Stimulated activated CD4-positive, alpha-beta T cell treated with anti-CD3 and anti-CD28 coated beads, Interleukin-1b, Interleukin-23, amount 100 ng/mL, for 4 hours (primary cell): ENCODE measurements at places on chromosomes 12 and 14.

DNA sequence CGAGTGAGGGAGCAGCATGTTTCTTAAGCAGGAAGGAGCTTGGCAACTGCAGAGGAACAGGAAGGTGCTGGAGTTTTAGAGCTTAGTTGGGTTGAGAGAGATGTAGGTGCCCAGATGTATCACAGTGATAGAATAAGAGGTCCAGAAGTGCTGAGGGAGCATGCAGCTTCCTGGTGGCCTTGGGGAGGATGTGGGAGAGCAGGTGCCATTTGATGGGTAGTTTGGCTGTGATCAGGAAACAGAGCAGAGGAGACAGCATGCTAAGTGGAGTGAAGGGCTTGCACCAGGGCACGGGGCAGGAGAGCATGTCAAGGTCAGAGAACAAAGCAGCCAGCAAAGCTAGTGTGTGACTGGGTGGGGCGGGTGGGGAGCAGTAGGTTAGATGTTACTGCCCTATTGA is 74.8 kb downstream of the PAPOLA start:
- no peak for DNase-seq

DNA sequence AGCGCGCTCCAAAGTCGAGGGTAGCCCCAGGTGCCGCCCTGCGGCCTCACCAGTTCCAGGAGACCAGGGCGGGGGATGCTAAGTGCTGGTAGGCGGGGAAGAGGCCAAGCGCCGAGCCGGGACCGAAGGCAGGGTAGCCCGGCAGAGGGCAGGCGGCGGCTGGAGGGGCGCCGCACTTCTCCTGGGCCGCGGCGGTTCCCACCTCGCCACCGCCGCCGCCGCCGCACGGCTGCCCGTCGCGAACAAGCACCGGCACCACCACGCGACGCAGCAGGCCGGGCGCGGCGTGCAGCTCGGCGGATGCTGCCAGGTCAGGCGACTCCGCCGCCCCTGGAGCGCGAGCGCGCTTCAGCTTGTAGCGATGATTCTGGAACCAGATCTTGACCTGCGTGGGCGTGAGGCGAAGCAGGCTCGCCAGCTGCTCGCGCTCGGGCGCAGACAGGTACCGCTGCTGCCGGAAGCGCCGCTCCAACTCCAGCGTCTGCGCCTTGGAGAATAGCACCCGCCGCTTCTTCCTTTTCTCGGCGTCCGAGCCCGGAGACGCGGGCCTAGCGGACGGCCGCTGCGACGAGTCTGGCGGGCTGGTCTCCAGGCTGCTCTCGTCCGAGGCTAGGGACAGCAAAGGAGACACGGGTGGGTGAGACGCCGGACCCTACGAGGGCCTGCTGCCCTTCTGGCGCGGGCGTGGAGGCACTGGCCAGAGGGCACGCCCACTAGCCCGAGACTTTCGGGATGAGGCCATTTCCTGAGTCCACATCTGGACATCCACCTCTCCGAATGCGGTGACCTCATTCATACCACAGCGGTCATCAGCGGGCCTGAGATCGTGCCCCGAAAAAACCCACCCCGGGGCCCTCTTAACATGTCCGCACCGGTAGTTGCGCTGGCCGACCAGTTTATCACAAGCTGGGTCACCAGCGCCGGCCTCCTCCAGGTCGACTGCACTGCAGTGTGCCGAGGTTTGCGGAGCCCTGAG is 1.3 kb downstream of the NKX2-8 start:
- DNase-seq, result no peak

DNA sequence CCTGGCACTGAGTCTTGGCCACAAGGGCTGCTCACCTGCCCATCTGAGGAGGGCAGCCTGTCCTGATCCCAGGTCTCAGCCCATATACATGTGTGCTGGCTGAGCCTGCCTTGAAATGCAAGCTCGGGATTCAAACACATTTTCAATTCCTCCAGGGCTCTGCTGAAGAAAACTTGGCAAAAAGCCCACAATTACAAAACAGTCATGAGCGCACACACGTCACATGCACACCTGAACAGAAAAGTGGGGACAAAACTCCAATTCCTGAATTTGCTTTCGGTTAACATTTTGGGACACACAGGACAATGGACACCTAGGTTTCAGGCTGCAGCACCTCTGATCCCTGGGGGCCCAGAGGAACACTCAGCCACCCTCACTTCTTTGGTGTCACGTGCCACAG is 113.9 kb downstream of the RBM19 start:
- no peak for DNase-seq

DNA sequence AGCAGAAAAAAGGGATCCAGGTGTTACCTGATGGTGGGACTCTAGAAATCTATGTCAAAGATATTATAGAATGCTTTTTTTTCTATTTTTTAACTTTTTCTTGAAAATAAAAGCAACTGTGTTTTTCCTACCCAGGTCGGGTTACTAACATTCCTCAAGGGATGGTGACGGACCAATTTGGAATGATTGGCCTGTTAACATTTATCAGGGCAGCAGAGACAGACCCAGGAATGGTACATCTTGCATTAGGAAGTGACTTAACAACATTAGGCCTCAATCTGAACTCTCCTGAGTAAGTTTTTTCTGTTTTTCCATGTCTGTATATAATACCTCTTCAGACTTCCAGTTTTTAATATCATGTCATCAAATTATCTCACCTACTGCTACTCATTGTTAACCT is 27.6 kb upstream of the KCNMB4 start:
- DNase-seq, result no peak

- DNase-seq, result no peak
These were observed 259.7 kb downstream of the NELL2 start for GRCh38 chr12:44616402-44616801.

DNA sequence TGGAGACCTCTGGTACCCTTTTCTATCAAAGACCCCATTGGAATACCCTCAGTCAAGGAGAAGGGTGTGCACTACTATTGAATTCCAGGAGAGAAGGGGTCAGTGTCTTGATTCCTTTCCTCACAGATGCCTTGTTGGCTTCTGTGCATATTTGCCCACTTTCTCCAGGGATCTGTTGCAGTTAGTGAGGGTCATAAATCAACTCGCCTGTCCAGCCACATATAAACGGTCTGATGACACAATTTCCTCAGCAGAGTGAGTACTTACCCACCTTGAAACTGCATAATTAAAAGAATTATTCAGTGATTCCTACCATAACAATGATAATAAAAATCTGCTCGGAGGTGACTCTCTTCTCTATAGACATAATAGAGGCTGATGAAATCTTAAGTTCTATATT is 13.9 kb upstream of the DCD start:
- DNase-seq, result no peak

- DNase-seq, result no peak
These were observed 843.9 kb downstream of the FLRT2 start for GRCh38 chr14:86373886-86374285.

DNA sequence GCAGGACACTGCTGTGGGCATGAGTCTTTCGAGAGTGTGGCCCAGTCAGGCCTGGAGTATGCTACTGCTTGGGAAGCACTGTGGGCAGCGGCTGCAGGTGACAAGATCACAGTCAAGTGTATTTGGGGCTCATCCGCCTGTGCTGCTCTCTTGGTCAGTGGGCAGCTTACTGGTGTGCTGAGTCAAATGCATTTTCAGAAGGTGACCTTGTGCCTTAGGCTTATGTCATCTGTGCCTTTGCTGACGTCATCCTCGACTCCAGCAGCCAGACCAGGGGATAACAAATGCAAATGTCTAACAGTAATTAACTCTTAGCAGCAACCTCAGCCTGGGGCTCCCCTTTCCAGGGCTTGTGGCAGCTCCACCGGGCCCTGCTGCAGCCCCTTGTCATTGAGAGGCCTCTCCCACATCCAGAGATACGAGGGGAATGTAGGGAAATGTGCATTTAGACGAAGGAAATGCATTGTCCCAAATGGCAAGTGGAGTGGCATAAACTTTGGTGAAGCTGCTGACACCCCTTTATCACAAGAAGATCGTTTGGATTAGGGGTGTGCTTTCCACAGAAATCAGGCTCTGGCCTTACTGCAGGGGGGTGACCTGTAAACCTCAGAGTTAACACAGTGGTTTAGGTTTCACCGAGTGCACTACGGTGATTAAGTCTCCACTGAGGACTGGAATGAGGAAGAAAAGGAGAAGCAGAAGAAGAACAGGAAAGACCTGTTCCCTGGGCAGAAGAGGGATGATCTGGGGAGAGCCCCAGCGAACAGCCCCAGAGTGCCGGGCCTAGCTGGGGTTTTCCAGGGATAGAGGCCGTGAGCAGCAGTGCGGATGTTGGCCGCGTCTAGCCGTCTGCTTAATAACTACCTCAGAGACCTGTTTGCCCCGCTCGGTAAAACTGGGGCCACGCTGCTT is 39.7 kb downstream of the PSMA6 start:
- DNase-seq, result no peak

DNA sequence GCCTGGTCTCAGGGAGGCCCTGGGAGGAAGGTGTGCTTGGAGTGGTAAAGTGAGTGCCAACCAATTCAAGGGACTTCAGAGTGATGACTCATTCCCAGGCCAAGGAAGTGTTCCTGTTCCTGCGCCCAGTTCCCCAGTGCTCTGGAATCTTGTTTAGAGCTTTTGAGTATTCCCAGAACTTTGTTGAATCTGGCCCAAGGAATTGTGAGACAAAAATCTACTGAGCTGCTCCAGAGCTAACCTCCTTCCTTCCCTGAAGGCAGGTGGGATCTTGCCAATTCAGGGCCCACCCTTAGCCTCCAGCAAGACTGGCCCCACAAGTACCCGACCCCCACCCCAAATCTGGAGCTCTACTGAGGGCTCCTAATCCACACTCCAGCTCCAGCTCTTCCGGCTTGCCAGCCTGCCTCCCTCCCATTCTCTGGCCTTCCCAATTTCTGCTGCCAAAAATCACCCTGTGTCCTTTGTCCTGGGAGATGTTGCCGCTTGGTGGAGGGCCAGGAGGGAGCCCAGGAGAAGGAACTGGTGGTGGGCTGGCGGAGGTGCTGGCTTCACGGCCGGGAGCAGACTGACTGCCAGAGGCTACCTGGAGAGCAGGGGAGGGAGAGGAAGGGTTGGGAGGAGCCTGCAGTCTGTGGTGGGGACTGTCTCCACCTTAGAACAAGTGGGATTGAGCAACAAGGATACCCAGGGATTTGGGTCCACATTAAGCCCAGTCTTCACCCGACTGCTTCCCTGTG is 2.0 kb upstream of the ATN1 start:
- no peak for DNase-seq

DNA sequence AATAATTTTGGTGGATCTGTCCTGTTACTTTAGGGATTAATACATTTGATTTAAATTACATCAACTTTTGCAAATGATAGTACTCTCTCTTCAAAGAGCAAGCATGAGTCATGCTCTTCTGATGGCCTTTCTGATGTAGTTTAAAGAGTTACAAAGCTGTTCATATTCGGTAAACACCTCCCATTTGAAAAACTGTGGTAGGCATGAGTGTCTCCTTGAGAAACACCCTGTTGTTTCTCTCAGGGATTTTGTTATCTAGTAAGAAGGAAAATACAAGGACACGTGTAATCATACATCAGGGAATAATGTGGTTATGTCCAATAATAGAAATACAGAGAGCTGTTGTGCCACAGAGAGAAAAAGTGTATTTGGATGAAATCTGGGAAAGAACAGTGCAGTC is 53.3 kb upstream of the E2F7 start:
- no peak for DNase-seq

- no peak for DNase-seq
These were observed 54.2 kb upstream of the AMIGO2 start for GRCh38 chr12:47134005-47134404.

DNA sequence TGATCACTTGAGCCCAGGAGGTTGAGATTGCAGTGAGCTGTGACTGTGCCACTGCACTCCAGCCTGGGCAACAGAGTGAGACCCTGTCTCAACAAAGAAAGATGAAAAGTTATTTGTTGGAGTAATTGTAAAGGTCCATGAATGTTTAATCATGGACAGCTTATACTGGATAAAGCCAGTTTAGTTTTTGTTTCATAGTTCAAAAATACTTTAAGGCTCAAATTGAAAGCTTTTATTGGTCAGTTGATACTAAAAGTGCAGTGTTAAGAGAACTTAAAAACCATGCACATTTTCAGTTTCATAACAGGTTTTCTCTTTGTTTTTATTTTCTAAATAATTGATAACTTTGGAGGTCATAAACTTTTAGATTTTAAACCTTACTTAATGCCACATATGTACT is 108.4 kb downstream of the MON2 start:
- no peak for DNase-seq

GRCh38 chr14:60227291-60227690 is 21.7 kb upstream of the PPM1A start:
- DNase-seq, result no peak

DNA sequence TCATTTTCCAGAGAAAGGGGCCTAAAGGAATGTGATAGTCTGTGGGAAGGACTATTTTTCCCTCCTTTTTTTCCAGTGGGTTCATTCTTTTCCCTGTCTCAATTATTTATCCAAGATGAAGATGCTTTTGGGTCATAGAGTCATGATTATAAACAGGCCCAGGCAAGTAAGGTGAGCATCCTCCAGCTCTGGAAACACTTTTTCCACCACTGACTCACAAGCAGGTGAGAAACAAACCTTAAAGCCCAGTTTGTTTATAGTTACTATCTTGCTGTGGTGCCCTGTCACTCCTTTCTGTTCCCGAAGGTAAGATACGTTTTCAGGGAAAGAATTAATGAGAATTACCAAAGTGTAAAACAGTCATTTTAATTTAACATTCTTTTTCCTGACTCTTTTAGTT is 107.7 kb upstream of the IFNG-AS1 start:
- no peak for DNase-seq

DNA sequence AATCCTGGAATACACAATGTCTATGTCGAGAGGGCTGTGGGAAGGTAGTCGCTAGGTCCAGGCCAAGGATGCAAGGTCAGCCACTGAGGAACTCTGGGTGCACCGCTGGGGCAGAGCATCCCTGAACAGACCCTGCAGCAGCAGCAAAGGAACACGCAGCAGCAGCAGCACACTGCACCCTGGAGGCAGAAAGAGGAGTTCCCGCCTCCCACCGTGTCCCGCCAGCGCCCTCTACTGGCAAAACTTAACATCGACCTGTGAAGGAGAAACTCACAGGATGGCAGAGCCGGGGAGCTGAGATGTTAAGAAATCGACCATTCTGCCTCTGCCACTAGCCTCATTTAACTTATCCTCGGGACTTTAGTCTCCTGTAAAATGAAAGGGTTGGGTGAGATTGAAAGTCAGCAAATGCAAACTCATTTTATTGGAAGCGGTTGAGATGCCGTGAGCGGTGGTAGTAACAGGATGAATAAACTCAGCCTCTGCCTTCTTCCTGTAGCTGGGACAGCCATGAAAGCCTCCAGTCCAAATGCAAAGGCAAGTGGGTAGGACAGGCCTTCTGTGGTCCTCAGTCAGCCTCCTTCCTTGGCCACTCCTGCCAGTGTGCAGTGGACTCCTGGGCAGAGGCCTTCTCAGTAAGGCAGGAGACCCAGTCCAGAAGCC is 45.6 kb downstream of the STAB2 start:
- DNase-seq, result no peak

- DNase-seq, result no peak
These were observed 97.6 kb downstream of the POLR3B start for GRCh38 chr12:106455111-106455510.

DNA sequence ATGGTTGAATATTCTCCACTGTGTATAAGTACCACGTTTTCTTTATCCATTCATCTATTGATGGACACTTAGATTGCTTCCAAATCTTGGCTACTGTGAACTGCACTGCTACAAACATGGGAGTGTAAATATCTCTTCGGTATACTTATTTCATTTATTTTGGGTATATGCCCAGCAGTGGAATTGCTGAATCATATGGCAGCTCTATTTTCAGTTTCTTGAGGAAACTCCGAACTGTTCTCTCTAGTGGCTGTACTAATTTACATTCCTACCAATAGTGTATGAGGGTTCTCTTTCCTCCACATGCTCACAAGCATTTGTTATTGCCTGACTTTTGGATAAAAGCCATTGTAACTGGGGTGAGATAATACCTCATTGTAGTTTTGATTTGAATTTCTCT is 623.1 kb upstream of the LRFN5 start:
- DNase-seq, result no peak

- DNase-seq, result no peak
These were observed 17.9 kb upstream of the RAB3IP start for GRCh38 chr12:69720750-69721149.
